ENCODE measurements at places on chromosomes 4 and X. TPM values are rescaled to one million over a fixed set of nuclear protein-coding genes. Genes with fewer than 3 reads are reported as not detected.

PPP1R2C gene
- total RNA-seq = not detected

GRCh38 chr4:16025268-16025667, 58.6 kb downstream of the PROM1 start:
- DNase-seq = no peak

DNA sequence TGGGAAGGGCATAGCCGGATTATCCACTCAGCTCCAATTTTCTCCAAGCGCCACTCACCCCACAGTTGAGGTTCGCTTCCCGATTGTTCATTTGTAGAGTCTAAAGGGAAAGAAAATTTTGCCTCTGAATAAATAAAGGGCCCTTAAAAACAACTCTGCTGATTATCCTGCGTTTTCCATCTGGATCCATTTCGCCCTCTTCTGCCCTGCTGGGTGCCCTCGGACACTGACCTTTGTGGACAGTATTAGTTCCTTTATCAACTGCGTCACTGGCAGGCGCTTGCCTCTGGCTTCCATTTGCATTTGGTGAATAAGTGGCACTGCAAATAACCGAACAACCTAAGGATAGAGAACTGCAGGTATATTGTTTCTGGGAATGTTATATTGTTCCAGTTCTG, 10.1 kb downstream of the GSX2 start:
- DNase-seq = no peak

GRCh38 chrX:129613596-129613995, 41.2 kb downstream of the APLN start:
- DNase-seq = no peak

Measured in H7 (cell line).